ENCODE measurements at places on chromosomes 12 and 14.

- no peak for DNase-seq
These were observed 87.9 kb downstream of the ATP23 start for GRCh38 chr12:58029260-58029659.

- no peak for DNase-seq
These were observed 195.0 kb downstream of the SLC5A8 start for GRCh38 chr12:101015044-101015443.

- no peak for DNase-seq
These were observed 22.9 kb downstream of the NTN4 start for GRCh38 chr12:95767703-95768102.

DNA sequence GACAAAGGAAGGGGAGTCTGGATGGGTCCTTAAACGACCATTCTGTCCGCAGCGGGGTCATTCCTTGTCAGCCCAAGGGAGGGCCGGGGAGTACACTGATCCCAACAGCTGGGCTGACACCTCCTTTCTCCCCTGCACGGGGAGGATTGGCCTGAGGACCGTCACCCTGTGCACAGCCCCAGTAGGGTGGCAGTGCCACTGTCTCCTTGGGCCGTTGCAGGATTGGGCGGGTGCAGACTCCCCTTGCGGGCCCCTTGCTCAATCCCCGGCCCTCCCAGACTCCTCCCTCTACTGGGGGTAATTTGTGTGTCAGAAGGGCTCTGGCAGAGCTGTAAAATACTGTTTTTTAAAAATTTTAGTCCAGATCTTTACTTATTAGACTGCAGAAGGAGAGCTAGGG is 12.6 kb upstream of the AMN start:
- no peak for DNase-seq

- no peak for DNase-seq
These were observed 33.7 kb downstream of the ERH start for GRCh38 chr14:69364378-69364777.

DNA sequence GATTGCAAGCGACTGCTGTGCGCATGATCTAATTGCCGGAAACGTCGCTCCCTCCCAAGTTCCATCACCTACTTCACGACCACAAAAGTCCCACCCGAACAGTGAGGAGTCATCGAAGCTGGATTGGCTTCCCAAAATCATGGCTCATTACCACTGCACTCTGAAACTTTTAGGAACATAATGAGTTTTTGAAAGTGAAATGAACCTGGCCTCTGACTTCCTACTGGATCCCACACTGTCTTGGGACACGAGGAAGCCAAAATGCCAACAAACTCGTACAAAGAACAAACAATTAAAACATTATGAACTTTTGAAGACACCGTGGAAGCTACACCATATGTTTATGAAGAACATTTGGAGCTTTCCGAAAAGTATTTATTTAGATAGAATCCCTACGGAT is 334.8 kb upstream of the TMPO start:
- no peak for DNase-seq

DNA sequence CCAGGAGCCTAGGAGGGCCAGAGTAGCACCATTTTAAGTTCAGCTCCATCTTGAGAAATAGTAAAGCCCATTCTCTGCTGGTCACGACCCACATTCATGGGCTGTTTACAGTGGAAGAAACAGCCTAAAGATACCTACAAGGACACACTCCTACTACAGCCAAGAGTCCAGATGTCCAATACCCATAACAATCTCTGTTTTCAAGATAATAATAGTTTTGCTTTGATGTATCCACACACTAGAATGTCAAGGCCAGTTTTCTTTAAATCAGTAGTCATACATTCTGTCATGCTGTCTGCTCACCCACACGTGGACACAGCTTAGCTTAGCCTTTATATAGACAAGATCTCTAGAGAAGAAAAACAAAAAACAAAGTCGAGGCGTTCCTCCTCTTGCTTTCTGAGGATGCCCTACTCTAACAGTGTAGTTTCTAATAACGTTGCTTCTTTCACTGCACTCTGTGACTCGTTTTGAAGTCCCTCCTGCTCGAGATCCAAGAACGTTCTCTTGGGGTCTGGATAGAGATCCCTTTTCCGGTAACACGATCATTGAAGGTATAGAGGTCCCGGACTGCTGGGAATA is 17.9 kb upstream of the ETFBKMT start:
- no peak for DNase-seq

DNA sequence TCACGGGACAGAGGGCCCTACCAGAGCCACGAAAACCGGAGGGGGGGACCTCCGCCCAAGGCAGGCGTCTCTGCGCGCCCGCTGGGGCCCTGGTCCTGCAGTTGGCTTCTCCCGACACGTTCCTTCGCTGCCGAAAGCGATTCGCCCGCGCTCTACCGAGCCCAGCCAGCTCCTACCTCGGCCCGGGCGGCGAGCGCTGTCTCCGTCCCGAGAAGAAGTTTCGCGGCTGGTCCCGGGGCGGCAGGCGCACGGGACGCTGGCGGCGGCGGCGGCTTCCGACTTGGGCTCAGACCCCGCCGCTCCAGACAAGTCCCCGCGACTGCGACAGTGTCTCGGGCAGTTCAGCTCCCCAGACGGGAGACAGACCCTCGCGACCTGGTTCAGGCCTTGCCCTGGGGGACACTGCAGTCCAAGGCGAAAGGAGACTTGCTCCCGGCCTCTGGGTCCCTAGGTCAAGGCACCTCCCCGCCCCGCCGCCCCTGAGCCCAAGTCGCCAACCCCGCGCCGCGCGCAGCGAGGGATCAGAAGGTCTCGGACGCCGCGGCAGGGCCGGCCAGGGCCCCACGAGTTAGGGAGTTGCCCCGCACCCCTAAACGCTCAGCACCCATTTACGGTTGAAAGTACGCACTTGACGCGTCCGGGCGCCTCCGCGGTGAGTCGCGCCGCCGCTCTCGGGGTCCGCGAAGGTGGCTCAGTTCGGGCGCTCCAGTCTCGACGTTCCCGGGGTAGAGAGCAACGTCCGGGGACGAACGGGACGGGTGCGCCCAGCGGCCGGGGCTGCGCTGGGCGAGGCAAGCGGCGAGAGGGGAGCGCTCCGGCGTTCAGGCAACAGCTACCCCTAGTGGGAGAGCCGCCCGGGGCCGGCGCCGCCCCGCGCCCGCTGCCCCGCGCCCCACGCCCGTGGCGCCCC is 1.4 kb upstream of the DIO3 start:
- DNase-seq, result no peak

GRCh38 chr12:97595936-97596335 is 133.3 kb downstream of the RMST start:
- no peak for DNase-seq

GRCh38 chr12:15011162-15011561 is 38.3 kb downstream of the PDE6H start:
- no peak for DNase-seq

DNA sequence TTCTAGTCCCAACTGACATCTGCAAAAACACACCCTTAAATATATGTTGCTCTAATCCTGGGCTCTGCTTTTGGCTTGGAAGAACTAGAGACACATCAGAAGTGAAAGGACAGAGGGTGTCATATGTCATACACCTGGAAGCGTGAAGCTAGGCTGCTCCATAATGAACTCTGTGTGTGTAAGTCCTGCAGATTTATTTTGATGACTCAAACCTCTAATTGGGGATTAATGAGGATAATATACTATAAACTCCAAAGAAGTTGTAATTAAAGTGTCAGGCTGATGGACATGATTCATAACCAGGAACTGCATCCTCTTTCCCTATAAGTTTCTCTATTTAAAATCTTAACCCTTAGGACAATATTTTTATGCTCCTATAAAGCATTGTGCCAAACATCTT is 4.4 kb upstream of the KCNK10 start:
- DNase-seq, result no peak
